ENCODE measurements at places on chromosomes 7 and 10.

GRCh38 chr10:89306434-89307268 lies 4.8 kb downstream of the IFIT2 start:
- DNase-seq, result no peak

DNA sequence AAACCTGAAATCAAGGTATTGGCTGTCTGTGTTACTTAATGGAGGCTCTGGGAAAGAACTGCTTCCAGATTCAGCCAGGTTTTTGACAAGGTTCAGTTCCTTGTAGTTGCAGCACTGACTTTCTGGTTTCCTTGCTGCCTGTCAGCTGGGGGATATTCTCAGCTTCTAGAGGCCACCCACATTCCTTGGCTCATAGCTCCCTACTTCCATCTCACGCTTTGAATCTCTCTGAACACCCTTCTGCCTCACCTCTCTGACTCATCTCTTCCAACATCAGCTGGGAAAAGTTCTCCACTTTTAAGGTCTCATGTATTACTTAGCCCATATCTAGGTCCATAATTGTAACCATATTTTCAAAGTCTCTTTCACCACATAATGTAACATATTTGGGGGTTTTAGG lies 22.9 kb upstream of the GPR22 start:
- DNase-seq, result no peak

GRCh38 chr7:150432915-150433892 lies 17.2 kb upstream of the GIMAP8 start:
- DNase-seq, result peak; percentile 77

GRCh38 chr10:54903745-54904144 lies 102.7 kb upstream of the PCDH15 start:
- no peak for DNase-seq

DNA sequence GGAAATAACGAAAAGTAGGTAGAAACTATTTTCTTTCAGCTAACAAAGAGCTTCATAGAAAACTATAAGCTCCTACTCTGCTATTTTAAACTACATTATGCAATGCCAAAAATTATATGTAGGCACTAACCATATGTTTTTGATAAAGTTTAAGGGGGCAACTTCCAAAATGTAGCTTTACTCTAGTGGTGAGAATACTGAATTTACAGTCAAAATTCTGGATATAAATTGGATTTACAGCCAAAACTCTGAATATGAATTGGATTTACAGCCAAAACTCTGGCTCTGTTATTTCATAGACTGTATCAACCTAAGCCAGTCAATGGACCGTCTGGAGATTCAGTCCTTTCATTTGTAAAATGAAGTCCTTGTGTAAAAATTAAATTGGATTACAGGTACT lies 86.8 kb upstream of the ANK3 start:
- no peak for DNase-seq

DNA sequence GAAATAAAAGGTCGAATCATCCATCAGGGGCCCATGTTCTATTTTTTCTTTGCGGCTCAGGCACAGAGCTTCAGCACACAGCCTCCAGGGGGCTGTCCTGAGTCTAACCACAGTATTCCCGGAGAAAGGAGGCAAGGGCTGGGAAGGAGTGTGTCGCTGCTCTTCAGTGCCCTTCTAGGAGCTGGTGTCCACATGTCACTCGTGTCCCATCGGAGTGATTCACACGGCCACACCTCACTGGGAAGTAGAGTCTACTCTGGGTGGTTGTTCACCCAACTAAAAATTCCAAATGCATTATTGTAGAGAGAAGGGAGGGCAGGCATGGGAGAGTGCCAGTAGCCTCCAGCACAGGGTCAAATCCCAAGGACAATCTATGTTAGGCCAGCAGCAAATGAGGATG lies 114.8 kb upstream of the LANCL2 start:
- DNase-seq, result no peak

DNA sequence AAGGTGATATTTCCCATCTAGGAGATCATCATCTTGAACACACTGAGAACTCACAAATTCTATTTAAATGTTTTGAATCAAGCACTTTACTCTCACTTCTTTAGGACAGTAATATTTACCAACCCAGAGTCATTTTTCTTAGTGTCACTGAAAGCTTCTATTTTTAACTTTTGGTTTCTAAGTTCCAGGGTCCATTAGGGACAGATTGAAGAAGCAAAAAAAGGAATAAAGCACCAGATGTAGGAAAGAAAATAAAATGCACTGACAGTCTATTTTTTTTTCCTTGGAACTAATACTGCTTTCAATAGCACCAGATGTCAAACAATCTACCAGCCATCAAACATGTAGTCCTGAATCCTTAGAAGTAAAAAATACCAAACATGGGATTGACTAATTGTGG lies 526.7 kb upstream of the LRRN3 start:
- DNase-seq, result no peak

DNA sequence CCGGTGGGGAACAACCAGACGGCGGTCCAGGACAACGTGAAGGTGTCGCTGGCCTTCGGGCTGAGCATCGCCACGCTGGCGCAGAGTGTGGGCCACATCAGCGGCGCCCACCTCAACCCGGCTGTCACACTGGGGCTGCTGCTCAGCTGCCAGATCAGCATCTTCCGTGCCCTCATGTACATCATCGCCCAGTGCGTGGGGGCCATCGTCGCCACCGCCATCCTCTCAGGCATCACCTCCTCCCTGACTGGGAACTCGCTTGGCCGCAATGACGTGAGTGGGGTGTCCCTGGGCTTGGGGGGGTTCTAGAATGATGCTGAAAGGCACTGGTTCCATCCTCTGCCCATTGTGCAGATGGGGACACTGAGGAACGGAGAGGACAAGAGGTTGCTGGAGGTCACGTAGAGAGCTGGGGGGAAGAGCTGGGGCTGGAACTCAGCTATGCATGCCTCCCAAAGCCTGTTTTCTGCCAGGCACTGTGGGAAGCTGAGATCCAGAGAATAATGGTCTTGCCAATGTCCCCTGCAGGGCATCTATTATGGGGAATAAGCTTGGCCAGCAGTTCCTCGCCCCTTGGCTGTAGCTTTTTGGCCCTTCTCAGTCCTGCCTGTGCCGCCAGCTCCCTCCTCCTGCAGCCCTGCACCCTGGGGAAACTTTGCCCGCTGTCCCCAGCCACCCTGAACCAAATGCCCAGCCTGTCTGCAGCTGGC lies 523 bp downstream of the AQP1 start:
- DNase-seq, result no peak

All from GM12865 (cell line).